Lower leg skin (tissue), 4 donors: ENCODE measurements at places on chromosomes 3 and 15.

- no peak for DNase-seq
Observed at GRCh38 chr3:160400702-160401150, 1.3 kb downstream of the SMC4 start.

DNA sequence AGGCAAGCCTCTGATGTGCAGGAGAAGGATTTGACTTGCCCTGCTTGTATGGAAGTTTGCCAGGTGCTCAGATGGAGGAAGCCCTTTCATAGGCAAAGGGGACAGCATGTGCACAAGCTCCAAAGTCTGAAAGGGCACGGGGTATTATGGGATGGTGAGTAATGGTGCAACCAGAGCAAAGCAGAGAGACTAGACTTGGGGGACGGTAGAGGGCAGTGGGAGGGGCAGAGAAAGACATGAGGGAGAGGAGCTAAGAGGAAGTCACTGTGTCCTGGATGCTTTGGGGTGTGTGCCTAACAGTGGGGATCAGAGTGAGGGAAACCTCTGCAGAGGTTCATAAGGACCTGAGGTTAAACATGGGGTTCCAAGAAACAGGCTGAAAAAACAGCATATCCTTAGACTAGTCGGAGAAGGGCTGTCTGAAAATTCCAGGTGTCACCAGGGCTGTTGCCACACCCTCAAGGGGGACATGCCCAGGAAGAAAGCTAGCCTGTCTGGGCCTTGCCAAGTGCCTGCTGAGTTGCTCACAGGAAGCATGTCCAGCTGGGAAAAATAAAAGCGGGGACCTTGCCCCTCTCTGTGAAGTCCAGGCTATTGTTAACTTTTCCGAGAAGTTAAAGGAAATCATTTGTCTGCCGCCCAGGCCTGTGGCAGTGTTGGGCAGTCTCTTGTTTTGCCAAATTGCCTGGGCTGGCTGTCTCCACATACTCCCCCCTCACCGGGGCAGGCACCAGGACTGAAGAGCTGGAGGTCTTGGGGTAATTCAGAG is 47.1 kb downstream of the HRH1 start:
- DNase-seq: no peak

DNA sequence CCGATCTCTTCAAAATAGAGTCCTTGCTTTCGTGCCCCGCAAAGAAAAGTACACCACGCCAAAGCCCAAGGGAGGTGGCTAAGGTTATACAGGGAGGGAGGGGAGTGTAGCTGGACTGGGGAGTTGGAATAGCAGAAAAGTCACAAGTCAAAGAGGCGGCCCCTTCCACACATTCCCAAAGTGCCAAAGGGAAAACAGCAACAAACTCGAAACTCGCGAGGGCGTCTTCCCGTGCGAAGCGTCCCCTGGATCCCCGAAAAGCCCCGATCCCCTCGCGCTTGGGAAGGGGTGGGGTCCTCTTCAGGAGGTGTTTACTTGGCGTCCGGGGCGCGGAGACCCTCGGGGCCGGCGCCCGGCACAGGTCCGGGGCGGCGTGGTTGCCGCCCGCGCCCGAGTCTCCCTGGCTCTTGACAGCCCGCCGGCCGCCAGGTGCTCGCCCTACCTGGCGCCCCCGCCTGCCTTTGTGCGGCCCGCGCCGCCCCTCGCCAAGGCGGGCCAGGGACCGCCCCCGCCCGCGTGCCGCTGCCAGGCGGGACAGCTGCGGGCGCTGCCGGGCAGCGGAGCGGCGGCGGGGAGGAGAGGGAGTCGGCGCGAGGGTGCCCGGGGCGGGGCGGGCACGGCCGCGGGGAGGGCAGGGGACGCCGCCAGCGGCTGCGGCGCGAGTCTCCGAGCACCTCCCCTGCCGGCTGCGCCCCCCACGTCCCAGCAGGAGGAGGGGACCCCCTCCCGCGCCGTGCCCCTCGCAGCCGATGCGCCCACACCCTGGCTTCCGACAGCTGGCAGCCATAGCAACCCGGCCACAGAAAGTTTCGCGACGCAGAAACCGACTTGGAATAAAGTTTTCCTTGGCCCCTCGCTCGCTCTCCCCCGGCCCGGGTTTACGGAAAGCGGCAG is 966 bp downstream of the MYO1E start:
- peak; percentile 87 for DNase-seq

DNA sequence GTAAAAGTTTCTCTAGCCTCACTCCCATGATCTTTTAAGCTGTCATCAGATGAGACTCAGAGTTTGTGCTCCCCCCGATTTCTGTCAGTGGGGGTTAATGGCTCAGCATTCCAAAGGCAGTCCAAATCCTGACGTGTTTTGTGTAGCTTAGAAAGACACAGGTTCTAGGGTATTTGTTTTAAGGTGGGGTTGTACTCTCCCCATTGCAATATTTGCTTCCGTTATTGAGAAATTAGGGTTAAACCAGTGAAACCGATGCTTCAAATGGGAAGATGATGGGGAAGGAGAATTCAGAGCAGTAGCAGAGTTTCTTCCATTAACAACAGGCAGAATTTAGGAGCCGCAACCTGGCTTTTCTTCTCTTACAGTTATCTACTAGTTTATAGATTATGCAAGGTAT is 3.4 kb downstream of the PIGB start:
- DNase-seq: no peak

- peak; percentile 75 for DNase-seq
Observed at GRCh38 chr15:43518197-43518761, 871 bp downstream of the MAP1A start.
